ENCODE measurements at places on chromosomes 7 and 10. TPM values are rescaled to one million over a fixed set of nuclear protein-coding genes. Genes with fewer than 3 reads are reported as not detected.

The KCNIP2 gene
- 3.6 TPM for total RNA-seq

The SUGCT gene
- total RNA-seq: 7.4 TPM

The PCLO gene
- 0.96 TPM for total RNA-seq

The WASHC2C gene
- total RNA-seq: 18.4 TPM

The ST8SIA6 gene
- total RNA-seq: 0.88 TPM

The NUTM2A gene
- 1.0 TPM for total RNA-seq

The SLC18A2 gene
- total RNA-seq: not detected
